ENCODE measurements at places on chromosomes 3 and 15.

GRCh38 chr3:10563396-10563795 lies 58.0 kb upstream of the ATP2B2 start:
- DNase-seq: no peak

GRCh38 chr3:12706504-12707253 lies 42.8 kb upstream of the RAF1 start:
- no peak for DNase-seq

DNA sequence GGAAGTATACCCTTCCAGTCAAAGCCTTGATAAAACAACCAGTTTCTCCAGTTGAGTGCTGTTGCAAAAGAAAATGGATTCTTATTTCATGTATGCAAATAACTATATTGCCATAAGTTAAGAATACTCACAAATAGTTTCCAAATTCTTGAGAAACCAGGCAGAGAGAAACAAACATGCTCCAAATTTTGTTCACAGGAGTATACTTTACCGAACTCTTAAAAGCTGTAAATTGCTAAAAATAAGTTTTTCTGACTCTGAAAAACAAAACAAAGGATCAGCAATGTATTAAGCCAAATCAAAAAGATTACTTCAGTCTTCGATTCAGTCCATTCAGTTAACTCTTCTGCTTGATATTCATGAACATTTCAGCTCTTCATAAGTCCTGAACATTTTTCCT lies 646.5 kb downstream of the MCTP2 start:
- no peak for DNase-seq

- DNase-seq: no peak
Measured at GRCh38 chr3:124202754-124203153, 210.8 kb upstream of the ROPN1 start.

GRCh38 chr3:132399054-132399929 lies 18.0 kb upstream of the DNAJC13 start:
- no peak for DNase-seq

- no peak for DNase-seq
Measured at GRCh38 chr3:119140466-119140865, 5.5 kb upstream of the TEX55 start.

- DNase-seq: no peak
Measured at GRCh38 chr3:14329116-14329830, 73.1 kb upstream of the SLC6A6 start.

- DNase-seq: no peak
Measured at GRCh38 chr3:194768586-194768985, 82.9 kb downstream of the FAM43A start.

GRCh38 chr3:76827701-76828226 lies 212.1 kb upstream of the ROBO2 start:
- no peak for DNase-seq

DNA sequence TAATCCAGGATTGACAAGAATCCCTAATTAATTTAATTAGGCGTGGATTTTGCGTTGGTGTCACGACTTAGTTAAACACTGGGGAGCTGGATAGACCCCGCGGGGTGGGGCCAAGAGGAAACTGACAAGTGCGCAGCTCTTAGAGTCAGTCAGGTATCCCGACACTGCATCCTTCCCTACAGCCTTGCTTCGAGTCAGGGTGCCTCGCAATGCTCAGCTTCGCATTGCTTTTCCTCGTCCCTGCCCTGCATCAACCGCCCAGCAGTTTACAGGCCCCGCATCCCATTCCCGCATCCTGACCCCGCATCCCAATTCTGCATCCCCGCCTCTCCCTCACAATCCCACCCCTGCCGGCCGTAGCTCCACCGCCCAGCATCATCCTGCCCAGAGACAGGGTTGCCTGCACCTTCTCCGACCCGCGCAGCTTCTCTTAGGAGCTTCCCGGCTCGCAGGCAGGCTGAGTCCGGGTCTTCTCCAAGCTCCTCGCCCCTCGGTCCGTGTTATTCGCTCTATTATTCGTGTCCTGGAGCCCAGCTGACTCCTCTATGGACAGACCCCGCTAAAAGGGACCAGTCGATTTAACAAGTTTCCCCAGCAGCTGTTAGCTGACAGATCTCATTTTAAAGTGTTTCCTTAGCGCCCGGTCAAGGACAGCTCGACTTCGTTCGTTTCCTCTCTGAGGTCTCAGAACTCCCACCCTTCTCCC lies 699 bp upstream of the SHOX2 start:
- no peak for DNase-seq

DNA sequence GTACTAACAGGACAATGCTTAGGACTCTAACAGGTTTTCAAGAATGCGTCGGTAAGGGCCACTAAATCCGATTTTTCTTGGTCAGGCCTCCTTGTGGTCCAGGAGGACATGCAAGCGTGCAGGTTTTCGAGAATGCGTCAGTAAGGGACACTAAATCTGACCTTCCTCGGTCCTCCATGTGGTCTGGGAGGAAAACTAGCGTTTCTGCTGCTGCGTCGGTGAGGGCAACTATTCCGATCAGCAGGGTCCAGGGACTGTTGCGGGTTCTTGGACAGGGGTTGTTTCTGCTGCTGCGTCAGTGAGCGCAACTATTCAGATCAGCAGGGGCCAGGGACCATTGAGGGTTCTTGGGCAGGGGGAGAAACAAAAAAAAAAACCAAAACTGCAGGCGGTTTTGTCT lies 7.8 kb upstream of the UBP1 start:
- peak; percentile 77 for DNase-seq

- no peak for DNase-seq
Measured at GRCh38 chr3:29880809-29881208, 599.9 kb downstream of the RBMS3 start.

- no peak for DNase-seq
Measured at GRCh38 chr3:195441051-195441450, 1.8 kb downstream of the ACAP2 start.

DNA sequence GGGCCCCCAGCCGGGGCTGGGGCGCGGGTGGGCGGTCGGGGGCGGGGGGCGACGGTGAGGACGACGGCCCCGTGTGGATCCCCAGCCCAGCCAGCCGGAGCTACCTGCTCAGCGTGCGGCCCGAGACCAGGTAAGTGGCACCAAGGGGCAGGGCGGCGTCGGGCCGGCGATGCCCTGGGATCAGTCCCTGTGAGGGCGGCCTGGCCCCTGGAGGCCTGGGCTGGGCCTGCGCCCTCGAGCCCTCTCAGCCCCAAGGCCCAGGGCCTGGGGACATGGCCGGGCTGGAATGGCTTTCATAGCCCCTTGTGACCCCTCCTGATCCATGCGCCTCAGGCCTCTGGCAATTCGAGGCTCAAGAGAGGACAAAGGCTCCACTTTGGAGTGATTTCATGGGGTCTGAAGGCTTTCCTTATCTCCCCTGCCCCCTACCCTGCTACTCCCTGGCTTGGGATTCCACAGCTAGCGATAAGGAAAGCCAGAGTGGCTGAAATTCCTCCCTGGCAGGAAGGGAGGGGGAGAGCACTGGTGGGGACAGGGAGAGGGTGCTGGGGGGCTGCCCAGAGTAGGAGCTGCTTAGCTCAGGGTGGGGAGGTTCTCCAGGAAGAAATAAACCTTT lies 418 bp downstream of the ALPK3 start:
- no peak for DNase-seq

GRCh38 chr3:32208447-32208846 lies 30.0 kb upstream of the CMTM8 start:
- DNase-seq: no peak

- no peak for DNase-seq
Measured at GRCh38 chr15:44501768-44502366, 35.1 kb upstream of the EIF3J start.

DNA sequence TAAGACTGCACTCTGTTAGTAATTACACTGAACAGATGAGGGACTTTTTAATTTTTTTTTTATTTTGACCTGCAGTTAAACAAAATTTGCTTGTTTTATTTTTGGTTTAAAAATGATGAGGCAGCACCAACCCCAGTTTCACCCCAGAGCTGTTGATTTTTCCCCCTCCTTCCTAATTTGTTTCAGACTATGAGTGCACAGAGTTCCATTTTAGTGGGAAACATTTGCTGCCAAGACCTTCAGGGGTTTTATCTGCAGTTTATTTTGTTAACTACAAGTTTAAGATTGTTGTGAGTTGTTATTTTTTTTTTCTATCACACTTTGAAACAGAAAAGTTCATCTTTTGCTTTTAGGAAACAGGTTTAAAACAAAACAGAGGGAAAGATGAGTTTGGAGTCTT lies 455.9 kb upstream of the NR2F2 start:
- DNase-seq: no peak

GRCh38 chr15:40445421-40445922 lies 4.7 kb downstream of the BAHD1 start:
- no peak for DNase-seq

- DNase-seq: no peak
Measured at GRCh38 chr3:133756716-133757694, 10.8 kb downstream of the TF start.

DNA sequence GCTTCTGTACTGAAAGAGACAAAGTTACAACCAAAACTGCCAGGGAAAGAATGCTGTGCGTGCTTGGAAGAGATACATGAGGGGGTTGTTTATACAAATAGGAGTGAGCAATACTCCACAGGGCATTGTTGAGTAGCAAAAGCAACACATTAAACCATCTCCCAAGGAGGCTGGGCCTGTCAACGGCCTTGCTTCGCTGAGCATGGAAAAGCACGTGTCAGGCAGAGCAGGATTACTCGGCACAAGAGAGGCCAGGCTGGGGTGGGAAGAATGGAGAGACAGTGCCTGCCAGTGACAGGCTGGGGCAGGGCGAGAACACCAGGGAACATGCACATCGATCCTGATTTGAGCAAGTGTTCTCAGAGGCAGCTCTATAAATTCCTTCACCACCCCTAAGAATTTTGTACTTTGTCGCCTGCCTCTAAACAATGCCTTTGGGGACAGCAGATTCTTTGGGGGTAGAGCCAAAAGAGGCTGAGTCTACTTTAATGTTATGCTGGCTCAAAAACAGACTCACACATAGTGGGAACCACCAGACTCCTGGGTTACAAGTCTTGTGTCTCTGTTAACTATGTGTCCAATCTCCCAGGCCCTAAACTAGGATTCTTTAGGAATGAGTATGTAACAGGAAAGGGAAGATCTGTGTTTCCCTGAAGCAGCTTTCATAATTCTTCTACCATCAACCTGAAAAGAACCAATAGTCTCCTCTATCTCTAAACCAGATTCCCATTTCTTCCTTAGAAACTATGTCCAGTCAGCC lies 67.2 kb downstream of the LIPC start:
- no peak for DNase-seq

DNA sequence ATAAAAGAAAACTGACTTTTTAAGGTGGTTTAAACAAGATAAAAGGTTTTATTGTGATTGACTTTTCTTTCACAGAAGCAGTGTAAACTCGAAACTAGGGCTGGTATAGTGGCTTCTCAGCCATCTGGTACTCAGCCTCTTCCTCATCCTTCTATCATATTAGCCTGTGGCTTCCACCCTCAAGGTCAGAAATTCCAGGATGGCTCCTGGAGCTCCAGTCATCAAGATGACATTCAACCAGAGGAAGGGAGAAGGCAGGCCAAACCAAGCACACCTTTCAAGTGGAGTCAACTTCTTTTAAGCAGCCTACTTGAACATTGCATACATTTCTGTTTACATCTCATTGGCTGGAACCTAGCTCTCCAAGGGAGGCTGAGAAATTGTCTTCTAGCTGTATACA lies 1.3 kb upstream of the MESD start:
- DNase-seq: no peak

GRCh38 chr15:35605764-35606449 lies 59.9 kb upstream of the DPH6 start:
- no peak for DNase-seq

GRCh38 chr15:26113296-26113695 lies 250.2 kb upstream of the ATP10A start:
- DNase-seq: no peak

- no peak for DNase-seq
Measured at GRCh38 chr15:62824111-62825015, 218.2 kb upstream of the TPM1 start.

- DNase-seq: no peak
Measured at GRCh38 chr15:57769266-57769665, 62.8 kb downstream of the POLR2M start.

- DNase-seq: no peak
Measured at GRCh38 chr3:182650568-182651128, 142.7 kb upstream of the ATP11B start.

DNA sequence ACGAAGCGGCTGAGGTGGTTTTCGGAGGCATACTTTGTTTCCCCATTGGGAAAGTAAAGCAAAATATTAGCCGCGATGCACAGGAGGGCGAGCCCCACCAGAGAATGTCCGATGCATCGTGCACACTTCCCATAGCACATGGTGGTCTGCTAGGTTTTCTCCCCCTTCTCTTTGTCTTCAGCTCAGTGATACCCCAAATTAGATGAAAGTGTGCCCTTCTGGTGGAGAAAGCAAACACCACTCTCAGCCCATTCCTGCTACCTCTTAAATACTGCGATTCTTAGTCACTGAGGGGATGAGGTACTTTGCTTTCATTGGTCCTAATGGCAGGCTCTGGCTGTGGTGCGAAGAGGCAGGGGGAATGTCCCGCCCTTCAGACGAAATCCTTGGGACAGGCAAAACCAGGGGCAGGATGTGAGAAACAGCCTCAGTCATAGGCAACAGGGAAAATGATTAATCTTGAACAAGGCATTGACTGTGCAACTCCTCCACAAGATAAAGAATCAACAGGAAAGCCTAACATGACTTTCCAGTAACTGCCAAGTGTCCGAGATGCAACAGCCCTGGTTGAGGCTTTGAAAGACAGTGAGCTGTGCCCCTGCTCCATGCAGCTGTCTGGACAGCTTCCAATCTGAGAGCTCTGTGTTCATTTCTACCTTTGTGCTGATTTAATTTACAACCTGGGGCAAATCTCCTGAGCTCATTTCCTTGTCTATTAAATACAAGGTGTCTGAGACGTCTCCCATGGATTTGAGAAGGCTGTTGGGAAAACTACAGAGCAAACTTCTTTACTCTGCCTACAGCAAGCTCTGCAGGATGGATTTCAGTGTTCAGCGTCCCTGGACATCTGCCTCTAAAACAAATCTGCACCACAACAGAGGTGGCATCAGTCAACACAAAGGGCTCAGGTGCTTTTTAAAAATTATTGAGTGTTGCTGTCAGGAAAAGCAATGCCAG lies at the start of gene TM4SF1:
Gene TM4SF1 (minus strand): TSS at position 242 of the 957 bp plus-strand sequence. CDS start 102 bp downstream, at position 140.
- no peak for DNase-seq

DNA sequence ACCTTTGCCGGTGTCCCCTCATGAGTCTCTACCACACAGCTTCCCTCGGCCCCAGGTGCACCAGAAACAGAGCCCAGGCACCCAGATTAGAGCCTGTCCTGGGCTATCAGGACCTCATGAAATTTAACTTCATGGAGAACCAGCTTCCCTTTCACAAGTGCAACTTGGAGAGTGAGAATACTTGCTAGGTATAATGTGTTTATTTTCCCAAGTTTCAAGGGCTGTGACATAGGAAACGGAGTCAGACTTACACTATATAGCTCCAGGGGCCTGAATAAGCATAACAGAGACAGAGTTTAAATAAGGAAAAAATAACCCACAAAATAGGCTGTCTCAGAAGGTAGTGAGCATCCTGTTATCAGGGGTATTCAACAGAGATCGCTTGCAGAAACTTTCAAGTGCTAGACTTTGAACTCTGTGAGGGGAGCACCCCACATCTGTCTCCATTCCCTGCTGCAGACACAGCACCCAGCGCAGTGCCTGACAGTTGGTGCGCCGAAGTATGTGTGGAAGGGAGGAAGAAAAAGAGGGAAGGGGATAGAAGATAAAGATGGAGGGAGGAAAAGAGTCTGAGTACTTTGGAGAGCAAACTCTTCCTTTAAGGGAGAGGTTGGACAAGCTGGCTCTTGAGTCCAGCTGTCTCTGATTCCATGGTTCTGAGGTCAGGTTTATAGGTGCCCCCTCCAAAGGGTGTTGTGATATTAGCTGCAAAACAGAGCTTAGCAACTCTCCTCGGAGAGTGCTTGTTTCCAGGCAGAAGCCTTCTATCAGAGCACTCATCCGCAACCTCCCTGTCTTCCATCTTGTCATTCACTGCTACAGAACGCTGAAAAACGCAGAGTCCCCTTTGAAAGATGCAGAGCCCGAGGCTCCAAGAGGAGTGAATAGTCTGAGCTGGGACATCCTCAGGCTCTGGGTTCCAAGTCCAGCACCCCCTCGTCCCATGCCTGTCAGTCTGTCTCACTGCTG lies 84.8 kb downstream of the CPN2 start:
- DNase-seq: no peak

Data from osteocyte (in vitro differentiated cells).